Fibroblast of villous mesenchyme (primary cell): ENCODE measurements at places on chromosomes 3 and 15. TPM values are rescaled to one million over a fixed set of nuclear protein-coding genes. Genes with fewer than 3 reads are reported as not detected.

Gene MFAP1
- total RNA-seq: 15.8 and 23.7 TPM in 2 replicates

Gene RTP3
- total RNA-seq: 0.43 TPM in 1 of 2 replicates, not detected in the other

DNA sequence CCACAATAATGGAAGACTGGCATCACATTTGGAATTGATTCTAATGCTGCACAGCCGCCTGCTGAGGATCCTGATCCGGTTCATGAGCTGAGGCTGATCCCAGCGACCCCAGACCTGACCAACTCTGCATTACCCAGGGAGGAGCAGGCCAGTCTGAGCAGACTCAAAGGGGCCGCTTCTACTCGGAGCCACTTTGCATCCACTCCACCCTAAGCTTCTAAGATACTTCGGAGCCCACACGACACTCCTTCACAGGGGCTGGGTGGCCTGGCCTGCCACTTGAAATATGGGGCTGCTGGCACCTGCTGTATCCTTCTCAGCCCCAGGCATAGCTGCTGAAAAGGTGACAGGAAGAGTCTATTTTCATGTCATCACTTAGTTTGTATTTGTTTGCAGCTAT is 33.2 kb upstream of the NSMCE3 start:
- DNase-seq: no peak

- peak; percentile 95 for DNase-seq
Measured at GRCh38 chr3:124761250-124761796, 31.1 kb downstream of the UMPS start.

GRCh38 chr3:174308736-174309135 is 550.4 kb upstream of the NAALADL2 start:
- DNase-seq: no peak

DNA sequence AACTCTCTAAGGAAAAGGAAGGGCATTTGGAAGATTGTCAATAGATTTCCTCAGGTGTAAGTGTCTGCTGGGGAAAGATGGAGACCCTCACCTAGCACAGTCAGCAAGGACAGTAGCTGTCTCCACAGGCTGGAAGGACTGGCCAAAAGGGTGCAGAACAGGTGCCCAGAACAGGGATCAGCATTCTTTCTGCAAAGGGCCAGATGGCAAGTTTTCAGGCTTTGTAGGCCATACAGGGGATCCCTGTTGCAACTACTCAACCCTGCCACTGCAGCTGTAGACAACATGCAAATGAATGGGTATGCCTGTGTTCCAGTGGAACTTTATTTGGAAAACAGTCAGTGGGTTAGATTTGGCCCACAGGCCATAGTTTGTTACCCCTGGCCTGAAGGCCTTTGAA is 8.1 kb downstream of the AGBL1 start:
- no peak for DNase-seq

- peak; percentile 88 for DNase-seq
Measured at GRCh38 chr3:46097691-46098241, 70.5 kb upstream of the XCR1 start.

Gene FEZF2
- not detected in 2 replicates for total RNA-seq

Gene GRK7
- total RNA-seq: under 0.01 TPM in 1 of 2 replicates, not detected in the other

- DNase-seq: peak; percentile 57
Measured at GRCh38 chr3:171282041-171282440, 178.2 kb downstream of the TNIK start.

DNA sequence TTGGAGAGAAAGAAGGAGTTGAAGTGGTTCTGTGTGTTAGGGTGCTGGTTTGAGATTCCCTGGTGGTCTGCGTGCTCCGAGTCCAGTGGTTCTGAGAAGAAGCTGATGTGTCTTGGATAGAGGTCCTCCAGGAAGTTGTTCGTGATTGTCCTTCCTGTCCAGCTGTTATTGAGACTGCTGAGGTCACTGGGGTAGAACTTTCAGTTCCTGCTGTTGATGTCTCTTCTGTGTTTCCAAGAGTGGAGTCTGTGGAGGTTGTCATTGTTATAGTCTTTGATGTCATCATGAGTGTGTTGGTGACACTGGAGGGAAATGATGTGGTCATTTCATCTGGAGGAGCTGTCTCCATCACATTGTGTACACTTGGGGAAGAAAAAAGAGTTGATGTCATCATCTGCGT is 20.8 kb downstream of the MUC4 start:
- no peak for DNase-seq

Gene UCN2
- 6.0 and 11.9 TPM in 2 replicates for total RNA-seq

DNA sequence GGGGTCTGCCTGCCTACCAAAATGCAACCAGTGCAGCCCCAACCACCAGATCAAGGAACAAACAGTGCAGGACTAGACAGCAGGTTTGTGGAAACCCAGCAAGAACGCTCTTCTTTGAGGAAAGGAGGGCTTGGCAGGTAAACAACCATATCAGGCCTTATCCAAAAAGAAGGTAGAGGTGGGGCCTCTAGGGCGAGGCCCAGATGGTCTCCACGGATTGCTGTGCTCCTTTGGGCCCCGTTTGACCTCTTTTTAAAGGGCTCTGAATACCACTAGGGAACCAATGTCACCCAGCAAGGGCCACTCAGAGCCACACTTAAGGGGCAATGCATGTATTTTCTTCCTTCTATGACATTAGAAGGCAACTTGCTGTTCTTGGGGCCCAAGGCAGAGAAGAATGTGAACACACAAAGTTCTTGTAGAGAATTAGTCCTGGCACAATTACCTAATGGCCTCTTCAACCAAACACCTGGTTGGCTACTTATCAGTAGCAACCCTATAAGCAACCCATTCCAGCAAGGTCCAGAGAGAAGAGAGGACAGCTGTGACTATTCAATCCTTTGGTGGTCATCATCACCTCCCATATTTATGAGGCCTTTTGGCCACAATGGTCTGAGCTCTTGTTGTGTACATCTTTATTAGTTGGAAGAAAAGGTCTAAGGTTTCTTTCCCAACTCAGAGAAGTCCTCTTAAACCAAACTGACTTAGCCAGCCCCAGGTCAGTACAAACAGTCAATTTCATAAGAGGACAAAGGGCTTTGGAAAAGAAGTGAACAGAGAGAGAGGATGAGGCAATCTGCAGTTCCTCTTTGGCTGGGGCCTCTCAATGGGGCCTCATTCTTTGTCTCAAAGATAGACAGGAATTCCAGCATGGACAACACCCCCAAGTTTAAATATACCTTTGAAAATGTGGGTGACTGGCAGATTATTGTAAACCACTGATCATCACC is 36.0 kb downstream of the FOXP1 start:
- DNase-seq: peak; percentile 48

Gene CFAP92
- under 0.01 TPM in 1 of 2 replicates, not detected in the other for total RNA-seq

Gene QARS1
- total RNA-seq: 215 and 302 TPM in 2 replicates

- no peak for DNase-seq
Measured at GRCh38 chr3:27637346-27637995, 84.7 kb downstream of the EOMES start.

- DNase-seq: no peak
Measured at GRCh38 chr3:171531716-171532115, 71.5 kb upstream of the TNIK start.

Gene PARP15
- total RNA-seq: under 0.01 TPM in 2 replicates

DNA sequence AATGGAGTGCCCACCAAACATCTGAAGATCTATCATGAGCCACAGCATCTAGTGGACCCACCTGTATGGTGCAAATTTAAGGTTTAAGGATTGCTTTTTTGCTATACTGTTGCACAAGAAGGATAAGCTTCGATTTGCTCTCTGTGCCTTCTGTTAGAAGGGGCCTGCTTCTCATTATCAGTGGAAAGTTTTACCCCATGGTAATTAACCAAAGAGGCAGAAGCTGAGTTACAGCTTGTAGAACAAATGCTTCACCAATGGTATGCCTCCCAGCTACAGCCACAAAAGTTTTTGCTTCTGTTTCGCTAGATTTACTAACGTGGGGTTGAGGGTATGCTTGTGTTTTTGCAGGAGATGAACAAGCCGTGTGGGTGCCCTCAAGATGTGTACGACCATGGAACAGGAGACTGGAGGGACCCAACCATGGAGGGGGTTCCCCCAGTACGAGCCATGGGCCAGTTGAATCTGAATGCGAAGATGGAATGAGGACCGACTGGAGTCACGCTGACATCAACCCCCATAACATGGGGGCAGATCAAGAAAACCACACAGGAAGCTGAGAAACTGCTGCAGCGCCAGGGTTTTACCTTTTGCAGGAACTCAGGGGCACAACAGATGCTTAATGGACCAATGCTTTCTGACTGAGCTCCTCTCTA is 43.5 kb downstream of the ACAD9 start:
- DNase-seq: no peak

DNA sequence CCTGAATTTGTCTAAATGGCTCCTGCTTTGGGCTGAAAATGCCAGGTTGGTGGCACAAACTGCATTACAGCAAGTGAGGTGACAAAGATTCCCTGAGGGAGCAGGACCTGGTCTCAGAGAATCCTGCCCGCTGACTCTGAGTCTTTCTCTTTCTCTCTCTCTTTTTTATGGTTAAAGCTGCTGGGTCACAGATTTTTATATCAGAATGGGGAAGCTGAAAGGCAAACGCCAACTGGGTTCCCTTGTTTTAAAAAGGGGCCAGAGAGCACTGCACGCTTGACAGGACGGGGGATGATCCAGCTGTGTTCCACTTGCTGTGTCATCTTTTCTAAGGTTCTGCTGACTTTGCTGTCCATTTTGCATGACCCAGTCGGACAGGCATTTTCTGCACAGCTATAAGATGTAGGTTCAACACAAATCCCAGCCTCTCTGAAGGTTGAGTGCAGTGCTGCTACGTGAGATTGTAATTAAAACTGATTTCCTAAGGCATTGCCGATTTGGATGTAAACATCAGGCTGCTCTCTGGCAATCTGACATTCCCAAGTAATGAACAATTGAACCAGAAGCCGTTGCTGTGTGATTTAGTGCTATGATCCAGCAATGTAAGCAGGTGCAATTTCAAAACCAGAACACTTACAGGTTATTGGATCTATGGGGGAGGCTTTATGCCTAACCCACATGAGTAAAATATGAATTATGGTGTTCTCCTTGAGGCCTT is 25.8 kb downstream of the ARHGEF3 start:
- DNase-seq: peak; percentile 49

Gene SPSB4
- not detected in 2 replicates for total RNA-seq

DNA sequence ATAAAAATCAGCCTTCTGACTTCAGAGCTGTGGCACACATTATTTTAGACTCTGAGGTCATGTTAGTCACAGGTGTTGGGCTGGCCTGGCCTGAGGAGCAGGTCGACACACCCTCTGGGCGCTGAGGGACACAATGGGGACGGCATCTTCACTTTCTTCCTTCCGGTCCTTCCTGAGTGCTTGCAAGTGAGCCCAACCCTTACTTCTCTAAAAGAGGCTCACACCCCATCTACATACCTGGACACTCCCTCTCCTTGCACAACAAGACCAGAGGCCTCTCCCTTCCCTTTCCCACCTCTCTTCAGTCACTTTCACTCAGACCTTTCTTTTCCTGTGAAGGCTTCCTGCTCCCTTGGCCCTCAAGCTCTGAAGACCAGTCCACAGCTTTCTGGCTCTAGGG is 85.4 kb downstream of the XXYLT1 start:
- no peak for DNase-seq

DNA sequence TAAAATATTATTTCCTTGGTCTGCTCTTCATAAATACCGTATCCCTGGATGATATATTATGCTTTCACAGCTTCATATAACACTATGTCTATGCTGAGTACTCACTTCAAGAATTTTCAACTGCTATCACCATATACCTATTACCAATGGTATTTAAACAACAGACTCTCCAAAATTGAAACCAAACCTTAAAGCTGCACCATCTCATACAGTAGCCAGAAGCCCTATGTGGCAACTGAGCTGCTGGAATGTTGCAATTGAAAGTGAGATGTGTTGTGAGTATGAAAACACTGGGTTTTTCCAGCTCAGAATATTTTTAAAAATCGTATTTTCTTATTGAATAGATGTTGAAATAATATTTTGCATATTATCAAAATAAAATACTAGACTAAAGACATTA is 130.1 kb upstream of the GOLGA6L6 start:
- no peak for DNase-seq

Gene WDR49
- under 0.01 and 0.32 TPM in 2 replicates for total RNA-seq

Gene NR1I2
- under 0.01 TPM in 2 replicates for total RNA-seq

Gene DOCK3
- under 0.01 TPM in 2 replicates for total RNA-seq

Gene GCSAM
- not detected in 2 replicates for total RNA-seq

DNA sequence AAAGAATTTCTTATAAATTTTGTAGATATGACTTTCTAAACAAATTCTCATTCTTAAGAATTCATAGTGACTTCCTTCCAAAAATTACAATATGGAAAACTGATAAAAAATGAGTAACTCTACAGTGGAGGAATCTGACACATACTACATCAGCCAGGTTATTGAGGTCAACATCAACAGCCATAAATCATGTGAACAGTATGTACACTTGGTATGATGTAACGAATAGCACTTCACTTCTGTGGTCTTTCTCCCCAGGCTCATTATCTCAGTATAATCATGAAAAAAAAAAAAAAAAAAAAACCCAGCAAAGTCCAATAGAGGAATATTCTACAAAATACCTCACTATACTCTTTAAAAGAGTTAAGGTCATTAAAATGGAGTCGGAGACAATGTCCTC is 111.2 kb upstream of the SUCLG2 start:
- DNase-seq: peak; percentile 90

Gene FSTL1
- 997 and 1,795 TPM in 2 replicates for total RNA-seq

- DNase-seq: no peak
Measured at GRCh38 chr15:59369597-59369996, 3.1 kb downstream of the MYO1E start.

DNA sequence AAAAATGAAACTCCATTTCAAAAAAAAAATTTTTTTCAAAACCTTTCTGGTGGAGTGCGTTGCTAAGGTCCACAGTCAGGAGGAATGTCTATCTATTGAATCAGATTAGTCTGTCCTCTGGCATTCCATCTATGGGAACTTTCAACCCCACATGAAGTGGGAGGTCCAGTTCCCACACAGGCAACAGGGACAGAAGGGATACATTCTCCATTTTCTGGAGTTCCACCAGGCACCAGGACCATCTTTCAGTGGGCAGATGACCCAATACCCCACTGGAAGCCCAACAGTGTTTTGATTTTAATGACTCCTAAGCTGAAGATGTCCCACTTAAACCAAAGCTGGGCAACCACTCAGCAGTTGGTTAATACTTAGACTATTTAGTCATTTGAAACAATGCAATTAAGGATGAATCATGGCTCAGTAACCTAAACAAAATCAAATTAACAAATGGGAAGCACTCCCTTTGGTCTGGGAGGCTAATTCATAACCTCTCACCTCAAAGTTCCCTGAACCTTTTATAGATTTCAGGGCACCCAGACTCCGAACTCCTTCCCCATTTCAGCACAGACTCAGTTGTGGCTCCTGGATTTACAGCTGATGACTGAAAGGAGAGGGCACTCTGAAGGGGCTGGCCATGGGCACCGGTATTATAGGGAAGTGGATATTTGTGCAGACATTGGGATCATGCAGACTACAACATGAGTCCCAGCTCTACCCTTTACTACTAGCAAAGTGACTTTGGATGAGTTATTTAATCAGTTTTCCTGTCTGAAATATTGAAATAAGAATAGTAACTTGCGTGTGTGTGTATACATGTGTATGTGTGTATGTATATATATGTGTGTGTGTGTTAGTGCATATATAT is 264.3 kb upstream of the LRTM1 start:
- DNase-seq: peak; percentile 91
